ENCODE measurements at places on chromosomes 7 and 10. TPM values are rescaled to one million over a fixed set of nuclear protein-coding genes. Genes with fewer than 3 reads are reported as not detected.

GSTO2 gene
- 16.3 TPM for total RNA-seq

CDK13 gene
- total RNA-seq = 138 TPM

ENTPD1 gene
- 15.6 TPM for total RNA-seq

C10orf62 gene
- total RNA-seq = not detected

OR6V1 gene
- not detected for total RNA-seq

ITGB8 gene
- 19.0 TPM for total RNA-seq

SH2D4B gene
- total RNA-seq = 1.6 TPM

CXCL12 gene
- total RNA-seq = 88.0 TPM

POLR2J2 gene
- 2.0 TPM for total RNA-seq

CNNM1 gene
- 0.44 TPM for total RNA-seq

IPMK gene
- 6.3 TPM for total RNA-seq

SEMA3E gene
- total RNA-seq = 6.9 TPM

SLC29A4 gene
- total RNA-seq = 8.5 TPM

TACR2 gene
- not detected for total RNA-seq

TUBAL3 gene
- total RNA-seq = not detected

PNLIPRP2 gene
- not detected for total RNA-seq

NME8 gene
- total RNA-seq = not detected

GRM3 gene
- not detected for total RNA-seq

CALML3 gene
- total RNA-seq = 0.24 TPM

NOS3 gene
- total RNA-seq = 8.1 TPM

FAM171A1 gene
- total RNA-seq = 10.2 TPM

PRSS1 gene
- total RNA-seq = not detected

WNT16 gene
- total RNA-seq = not detected

SPDYE2B gene
- not detected for total RNA-seq

SPDYE11 gene
- total RNA-seq = not detected

FAM25G gene
- not detected for total RNA-seq

SFMBT2 gene
- total RNA-seq = 7.2 TPM

DCLRE1C gene
- 14.9 TPM for total RNA-seq

TMEM236 gene
- total RNA-seq = 0.67 TPM

PIP gene
- total RNA-seq = not detected

NUTM2B gene
- 1.9 TPM for total RNA-seq

COL13A1 gene
- total RNA-seq = 0.22 TPM
